ENCODE measurements at places on chromosomes 16 and 17.

GRCh38 chr16:47523342-47524006, 62.3 kb downstream of the PHKB start:
- DNase-seq: no peak

DNA sequence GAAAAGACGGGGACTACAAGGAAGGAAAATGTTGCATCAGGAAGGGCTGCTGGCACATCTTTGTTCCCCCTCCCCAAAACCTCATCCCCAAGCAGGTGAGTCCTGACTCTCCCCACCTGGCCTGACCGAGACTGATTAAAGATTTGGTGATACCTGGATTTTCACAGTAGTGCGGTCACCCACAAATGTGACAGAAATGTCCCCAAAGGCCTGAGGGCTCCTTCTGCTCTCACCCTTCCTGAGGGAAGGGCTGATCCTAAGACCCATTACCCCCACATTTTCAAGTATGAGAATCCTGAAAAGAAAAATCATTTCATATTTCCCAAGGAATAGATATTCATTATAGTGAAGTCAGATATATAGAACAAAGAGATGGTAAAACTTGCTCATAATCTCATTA, 28.8 kb downstream of the TBC1D3B start:
- DNase-seq: no peak

GRCh38 chr16:79602628-79603014, 2.1 kb upstream of the MAF start:
- DNase-seq: no peak

DNA sequence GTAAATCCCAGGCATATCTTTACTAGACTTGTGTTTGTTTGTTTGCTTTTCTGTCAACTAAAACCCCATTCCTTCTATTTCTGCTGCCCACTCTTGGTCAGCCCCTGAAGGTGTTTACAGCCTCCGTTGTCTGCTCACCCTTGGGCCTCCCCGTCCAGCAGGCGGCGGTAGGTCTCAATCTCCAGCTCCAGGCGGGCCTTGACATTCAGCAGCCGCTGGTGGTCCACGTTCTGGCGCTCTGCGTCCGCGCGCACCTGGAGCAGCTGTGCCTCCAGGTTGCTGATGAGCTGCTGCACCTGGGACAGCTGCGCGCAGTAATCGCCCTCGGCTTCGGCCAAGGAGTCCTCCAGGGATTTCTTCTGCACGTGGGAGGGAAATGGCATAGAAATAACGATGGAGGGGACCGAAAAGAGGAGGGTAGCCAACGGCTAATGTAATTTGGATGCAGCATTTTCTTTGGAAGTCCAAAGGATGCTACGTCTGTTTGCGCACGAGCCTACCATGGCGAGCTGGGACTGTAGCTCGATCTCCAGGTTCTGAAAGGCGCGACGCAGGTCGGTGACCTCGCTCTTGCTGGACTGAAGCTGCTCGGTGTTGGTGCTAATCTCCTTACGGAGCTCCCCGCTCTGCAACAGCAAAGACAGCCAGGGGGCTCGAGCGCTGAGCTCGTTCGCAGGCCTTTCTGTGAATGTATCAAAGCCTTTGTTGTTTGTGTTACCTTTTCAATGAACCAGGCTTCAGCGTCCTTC, 3.9 kb downstream of the KRT12 start:
- no peak for DNase-seq

- no peak for DNase-seq
Measured at GRCh38 chr16:984736-985636, 3.4 kb downstream of the SOX8 start.

DNA sequence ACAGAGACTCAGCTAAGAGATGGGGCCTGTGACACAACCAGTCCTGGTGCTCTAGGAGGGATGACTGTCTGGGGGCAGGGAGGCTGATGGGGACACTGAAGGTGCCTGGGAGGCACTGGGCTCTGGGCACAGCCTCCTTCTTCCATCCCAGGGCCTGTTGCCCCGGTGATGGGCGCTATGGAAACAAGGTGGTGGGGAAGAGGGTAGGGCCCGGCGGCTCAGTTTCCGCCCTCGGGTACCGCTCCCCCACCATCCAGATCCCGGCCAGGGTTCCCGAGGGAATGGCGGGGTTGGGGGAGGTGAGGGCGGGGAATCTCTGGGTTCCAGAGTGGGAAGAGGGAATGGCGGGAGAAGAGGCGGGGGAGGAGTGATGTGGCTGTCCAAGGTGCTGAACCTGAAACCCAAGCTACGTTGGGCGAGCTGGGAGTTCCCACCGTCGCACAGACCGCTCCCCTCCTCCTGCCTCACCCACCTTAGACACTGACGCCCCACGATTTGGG, 981 bp downstream of the KCNH4 start:
- DNase-seq: no peak

DNA sequence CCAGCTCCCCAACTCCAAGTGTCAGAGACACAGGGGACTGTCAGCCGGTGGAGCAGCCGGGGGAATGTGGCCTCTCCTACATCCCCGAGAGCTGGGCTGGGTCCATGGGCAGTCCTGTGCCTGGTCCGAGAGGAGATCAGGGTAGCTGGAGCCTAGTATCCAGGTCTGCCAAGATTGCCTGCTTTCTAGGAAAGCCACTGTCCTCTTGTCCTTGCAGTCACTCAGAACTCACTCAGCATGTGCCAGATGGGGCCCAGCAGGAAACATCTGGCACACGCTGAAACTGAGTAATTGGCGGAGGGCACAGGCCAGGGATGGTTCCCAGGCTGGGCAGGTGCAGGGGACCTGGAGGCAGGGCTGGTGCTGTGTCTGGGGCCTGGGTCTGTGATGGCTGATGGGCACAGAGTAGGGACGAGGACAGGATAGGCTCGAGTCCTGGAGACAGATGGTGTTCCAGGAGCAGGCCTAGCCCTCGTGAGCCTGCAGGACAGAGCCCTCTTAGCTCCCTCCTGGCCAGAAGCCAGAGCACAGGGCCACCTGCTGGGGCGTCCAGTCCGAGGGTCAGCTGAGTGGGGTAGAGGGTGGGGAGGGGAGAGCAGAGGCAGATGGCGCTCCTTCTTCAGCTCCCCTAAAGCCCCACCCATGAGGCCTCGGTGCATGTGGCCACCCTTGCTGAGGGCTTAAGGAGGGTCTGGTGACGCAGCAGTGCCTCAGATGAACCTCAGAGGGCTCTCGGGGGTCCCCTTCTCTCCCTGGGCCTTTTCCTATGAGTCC, 31.1 kb downstream of the ADCY7 start:
- DNase-seq: no peak

- no peak for DNase-seq
Measured at GRCh38 chr17:80296221-80296620, 35.6 kb downstream of the RNF213 start.

DNA sequence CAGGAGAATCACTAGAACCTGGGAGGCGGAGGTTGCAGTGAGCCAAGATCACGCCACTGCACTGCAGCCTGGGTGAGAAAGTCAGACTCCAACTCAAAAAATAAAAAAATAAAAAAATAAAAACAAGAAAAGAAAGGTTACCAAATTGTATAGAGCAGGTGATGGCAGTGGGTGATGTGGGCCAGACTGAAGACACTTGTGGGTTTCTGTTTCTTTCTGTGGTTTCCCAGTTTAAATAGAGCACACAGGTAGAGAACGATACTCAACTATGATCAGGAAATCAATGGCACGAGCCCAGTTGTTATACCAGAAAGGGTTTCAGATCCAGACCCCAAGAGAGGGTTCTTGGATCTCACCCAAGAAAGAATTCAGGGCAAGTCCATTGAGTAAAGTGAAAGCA, 32.6 kb downstream of the NUBP1 start:
- DNase-seq: no peak

GRCh38 chr17:82320956-82321927, 3.8 kb upstream of the CD7 start:
- peak; percentile 55 for DNase-seq

GRCh38 chr16:27920391-27920891, 143.1 kb downstream of the GSG1L start:
- DNase-seq: no peak

- peak; percentile 61 for DNase-seq
Measured at GRCh38 chr16:56657555-56658326, at the start of gene MT1F. MT1F (plus strand) TSS chr16:56657959; CDS start chr16:56658059, 100 bp downstream.

- DNase-seq: no peak
Measured at GRCh38 chr17:2955931-2956582, 107.3 kb downstream of the OR1D5 start.

DNA sequence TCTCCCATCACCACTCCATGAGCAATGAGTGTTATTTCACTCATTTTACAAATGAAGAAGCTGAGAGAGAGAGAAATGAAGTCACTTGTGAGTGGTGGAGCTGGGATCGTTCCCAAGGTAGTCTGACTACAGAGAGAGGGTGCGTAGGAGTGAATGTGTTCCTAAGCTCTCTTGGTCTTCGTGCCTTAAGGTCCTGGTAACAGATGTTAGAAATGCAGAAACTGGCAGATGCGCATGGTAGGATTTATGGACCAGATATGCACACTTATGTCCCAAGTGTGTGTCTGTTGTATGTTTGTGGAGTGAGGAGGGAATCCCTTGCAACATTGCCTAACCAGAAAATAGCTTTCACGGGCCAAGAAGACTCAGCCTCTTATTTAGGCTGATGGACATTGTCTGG, 93.2 kb upstream of the ZNF469 start:
- DNase-seq: no peak

DNA sequence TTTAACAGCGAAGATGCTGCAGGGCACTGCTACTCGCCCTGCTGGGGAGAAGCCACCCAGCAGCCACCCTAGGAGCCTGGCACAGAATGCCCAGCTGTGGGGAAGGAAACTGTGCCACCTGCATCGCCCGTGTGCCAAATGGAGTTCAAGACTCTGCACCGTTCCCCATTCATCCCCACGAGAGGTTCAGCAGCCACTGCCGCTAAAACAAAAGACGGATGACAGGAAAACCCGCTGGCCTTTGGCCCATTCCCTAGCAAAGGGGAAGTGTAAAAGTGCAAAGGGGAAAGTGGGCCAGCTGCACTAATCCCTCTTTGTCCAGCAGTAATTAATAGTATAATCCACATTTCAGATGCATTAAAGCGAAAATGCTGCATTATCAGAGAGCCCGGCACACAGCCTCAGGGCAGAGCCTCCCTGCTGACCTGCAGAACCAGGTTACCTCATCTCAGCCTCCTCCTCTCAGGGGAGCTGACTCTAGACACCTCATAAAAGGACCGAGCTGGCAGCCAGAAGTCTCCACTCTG, 37.7 kb downstream of the ZFHX3 start:
- DNase-seq: no peak

DNA sequence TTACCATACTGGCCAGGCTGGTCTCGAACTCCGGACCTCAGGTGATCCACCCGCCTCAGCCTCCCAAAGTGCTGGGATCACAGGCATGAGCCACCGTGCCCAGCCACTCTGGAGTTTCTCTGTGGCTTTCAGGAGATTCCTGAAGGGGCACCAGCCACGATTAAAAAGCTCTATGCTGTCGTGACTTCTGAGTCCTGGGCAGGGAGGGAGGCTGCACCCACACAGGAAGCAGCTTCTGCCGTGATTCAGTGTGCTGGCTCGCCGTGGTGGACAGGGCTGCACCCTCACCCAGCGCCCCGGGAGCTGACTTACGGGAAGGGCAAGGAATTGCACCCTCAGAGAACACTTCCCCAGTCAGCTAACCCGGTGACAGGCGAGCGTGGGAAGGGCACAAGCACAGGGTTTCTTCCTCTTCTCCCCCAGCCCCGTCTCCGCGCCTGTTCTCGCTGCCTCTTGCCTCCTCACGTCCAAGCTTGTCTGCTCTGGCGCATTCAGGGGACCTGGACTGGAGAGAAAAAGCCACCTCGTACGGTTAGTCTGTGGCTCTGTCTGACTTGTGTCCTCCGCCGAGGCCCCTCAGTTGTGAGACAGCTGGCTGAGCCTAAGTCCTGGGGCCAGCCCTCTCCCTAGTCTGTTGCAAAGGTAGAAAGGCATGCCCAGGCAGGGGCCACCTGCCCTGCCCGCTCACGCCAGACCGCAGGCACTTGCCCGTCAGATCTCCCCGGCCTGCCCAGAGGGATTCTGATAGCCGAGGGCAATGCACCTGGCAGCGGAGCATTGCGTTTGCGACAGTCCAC, 145.0 kb downstream of the SEC14L1 start:
- no peak for DNase-seq

DNA sequence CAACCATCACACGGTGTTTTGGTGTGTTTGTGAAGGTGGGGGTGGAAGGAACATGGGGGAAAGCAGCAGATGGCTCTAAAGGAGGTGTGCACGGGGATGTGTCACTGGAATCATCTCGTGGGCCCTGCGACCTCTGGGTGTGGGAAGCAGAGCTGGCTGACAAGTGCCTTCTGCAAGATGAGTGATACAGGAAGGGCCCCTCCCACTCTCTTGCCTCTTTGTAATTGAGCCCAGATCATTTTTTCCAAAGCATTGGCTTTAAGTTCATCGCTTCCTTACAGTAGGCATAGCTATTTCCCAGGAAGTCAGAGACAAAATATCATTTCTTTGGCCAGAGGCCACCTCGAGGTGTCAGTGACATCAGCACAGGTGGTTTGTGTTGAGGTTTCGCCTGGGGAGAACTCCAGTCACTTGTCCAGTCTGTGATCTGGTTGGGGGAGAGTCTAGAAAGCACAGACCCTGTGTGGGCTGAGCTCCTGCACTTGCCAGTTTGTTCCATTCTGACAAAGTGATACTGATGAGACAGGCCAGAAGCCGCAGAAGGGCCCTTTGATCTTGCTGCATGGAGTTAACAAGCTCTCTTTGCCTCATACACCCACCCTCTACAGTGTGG, 20.6 kb upstream of the SNTB2 start:
- DNase-seq: peak; percentile 41

DNA sequence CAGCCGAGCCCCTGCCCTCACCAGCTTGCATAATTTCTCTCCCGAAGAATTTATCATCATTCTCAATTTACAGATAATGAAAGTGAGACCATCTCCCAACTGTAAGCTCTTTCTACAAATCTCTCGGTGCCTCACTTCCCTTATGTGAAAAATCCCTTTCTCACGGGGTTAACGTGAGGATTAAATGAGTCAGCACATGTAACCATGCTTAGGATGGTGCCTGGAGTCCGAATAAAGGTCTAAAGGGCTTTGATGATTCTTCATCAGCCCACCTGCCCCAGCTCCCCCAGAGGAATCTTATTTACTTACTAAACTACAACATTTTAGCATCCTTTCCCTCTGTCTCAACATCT, 24.8 kb upstream of the PIK3R6 start:
- no peak for DNase-seq

DNA sequence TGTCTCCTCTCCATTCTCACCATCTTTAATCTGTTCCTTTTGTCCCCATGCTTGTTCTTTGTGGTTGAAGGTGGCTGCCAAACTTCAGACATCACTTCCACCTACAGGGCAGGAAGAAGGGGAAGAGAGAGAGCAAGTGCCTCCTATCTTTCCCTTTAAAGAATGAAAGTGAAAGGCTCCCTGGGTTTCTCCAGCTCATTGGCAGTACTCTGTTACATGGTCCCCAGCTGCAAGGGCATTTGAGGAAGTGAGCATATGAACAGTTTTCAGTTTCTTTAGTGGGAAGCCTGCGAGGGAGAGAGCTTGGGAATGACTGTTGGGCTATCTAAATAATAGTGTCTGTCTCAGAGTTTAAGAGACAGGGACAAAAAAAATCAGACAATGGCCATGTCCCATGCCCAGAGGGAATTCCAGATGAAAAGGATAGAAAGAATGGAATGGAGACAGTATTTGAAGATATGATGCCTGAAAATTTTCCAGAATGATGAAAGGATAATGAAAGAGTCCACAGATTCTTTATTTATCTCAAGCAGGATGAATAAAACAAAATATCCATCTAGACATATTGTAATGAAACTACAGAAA, 159.9 kb downstream of the LGALS9B start:
- DNase-seq: no peak

GRCh38 chr17:82065193-82065637, 389 bp downstream of the DUS1L start:
- no peak for DNase-seq
